ENCODE measurements at places on chromosomes 2 and 18. TPM values are rescaled to one million over a fixed set of nuclear protein-coding genes. Genes with fewer than 3 reads are reported as not detected.

The CXCR1 gene
- polyA plus RNA-seq, result not detected

The RESP18 gene
- polyA plus RNA-seq, result not detected

The CKAP2L gene
- 9.0 TPM for polyA plus RNA-seq

The SPATA3 gene
- polyA plus RNA-seq, result not detected

The FNDC4 gene
- polyA plus RNA-seq, result 18.2 TPM

The GCG gene
- polyA plus RNA-seq, result not detected

The STAT4 gene
- 1.9 TPM for polyA plus RNA-seq

The CNDP1 gene
- not detected for polyA plus RNA-seq

The RNF152 gene
- polyA plus RNA-seq, result 2.3 TPM

The CCDC148 gene
- 0.51 TPM for polyA plus RNA-seq

The UBXN4 gene
- 193 TPM for polyA plus RNA-seq

The SCYGR4 gene
- not detected for polyA plus RNA-seq

The TNFAIP6 gene
- polyA plus RNA-seq, result 10.2 TPM

DNA sequence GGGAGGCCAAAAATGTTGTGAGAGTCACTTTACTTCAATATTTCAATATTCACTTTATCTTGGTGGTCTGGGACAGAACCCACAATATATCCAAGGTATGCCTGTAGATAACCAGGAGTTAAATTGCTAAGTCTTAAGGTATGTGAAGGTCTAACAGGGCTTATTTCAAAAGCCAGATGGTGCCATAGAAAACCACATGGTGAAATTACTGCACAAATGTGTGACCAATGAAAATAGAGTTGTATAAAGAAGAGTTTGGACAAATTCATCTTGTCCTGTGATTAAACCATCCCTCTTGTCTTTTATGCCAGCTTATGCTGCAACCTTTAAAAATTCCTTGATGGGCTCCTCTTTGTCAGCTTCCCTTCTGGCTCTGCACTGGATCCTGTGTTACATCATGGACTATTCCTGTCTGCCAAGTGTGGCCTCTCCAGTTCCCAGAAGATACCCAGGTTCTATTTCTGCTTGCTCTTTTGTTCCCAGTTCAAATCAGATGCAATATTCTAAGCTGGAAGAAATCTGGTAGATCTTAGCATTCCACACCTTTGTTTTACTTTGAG, 46.8 kb downstream of the ANTXR1 start:
- peak; percentile 55 for DNase-seq

DNA sequence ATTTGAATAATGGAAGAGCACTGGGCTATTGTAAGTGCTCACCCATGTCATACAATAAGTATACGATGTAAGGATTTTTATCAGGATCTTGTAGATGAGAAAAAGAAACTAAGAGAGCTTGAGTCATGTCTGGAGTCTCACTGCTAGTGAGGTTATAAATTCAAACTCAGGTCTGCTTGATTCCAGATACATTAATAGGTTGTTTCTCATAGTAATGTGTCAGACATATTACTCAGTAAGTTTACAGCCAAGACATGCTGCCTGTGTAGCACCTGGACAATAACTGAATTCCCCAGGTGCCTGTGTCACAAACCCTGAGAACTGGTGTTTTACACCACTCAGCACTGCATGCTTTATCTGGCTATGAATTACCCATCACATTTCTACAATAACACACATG, 216.9 kb upstream of the LRP1B start:
- DNase-seq, result no peak

GRCh38 chr2:157172866-157173578, 84.5 kb upstream of the GALNT5 start:
- peak; percentile 46 for DNase-seq

DNA sequence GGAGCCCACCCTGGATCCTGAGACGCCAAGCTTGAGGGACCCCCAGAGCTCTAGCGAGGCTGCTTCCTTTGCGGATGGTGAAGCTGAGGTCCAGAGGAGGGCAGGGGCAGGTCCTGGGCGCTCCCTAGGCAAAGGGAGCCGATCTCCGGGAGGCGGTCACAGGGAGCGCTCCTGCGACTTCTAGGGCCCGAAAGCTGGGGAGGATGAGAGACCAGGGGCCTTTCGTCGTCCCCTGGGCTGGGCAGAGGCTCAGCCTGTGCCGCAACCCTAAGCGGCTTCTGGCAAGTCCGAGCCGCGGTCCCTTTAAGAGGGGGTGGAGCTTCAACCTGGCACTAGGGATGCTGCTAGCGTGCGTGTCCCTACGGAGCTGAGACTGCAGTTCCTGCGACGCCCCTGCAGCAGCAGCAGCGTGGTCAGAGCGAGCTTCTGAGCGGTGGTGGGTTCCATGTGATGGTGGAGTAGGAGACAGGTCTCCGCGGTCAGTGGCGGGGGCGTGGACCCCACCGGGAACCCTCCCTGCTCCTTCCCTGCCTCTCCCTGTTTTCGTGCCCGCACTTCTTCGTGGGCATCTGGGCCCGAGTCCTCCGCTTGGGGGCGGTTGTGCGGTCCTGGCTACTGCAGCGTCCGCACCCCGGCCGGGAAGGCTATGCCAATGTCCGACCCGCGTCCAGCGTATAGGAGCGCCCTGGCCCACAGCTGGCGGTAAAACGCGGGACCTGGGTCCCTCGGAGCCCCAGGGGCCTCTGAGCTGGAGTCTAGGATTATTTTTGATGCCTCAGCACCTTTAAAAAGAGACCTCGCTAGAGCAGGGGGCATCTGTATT, 154.6 kb downstream of the CCDC74A start:
- peak; percentile 90 for DNase-seq

DNA sequence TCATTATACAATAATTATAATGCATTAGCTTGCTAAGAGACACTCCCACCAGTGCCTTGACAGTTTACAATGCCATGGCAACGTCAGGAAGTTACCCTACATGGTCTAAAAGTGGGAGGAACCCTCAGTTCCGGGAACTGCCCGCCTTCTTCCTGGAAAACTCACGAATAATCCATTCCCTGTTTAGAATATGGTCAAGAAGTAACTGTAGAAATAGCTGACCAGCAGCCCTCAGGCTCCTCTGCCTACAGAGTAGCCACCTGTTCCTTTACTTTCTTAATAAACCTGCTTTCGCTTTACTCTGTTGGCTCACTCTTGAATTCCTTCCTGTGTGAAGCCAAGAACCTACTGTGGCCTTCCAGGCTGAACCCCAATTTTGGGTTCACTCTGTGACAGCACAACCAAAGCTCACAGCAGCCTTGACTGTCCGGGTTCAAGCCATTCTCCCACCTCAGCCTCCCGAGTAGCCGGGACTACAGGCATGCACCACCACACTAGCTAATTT, 20.0 kb upstream of the PTPN2 start:
- no peak for DNase-seq

GRCh38 chr18:53944721-53945120, 279.7 kb downstream of the MBD2 start:
- no peak for DNase-seq

DNA sequence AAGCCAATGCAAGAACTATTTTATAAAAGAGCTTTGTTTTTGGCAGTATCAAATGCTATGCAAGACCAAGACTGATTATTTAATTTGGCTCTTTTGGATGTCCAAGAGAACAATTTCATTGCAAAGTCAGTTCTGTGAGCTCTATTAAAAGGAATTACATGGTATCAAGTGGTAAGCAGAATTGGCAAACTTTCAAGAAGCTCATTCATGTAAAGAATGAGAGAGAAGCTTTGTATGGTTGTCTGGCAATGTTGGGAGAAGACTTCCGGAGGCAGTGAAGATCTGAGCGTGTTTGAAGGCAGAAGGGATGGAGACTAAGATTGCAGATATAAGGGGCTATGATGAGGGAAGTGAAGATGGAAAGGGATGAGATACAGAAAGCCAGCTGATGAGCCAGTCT, 49.6 kb downstream of the CPS1 start:
- no peak for DNase-seq

DNA sequence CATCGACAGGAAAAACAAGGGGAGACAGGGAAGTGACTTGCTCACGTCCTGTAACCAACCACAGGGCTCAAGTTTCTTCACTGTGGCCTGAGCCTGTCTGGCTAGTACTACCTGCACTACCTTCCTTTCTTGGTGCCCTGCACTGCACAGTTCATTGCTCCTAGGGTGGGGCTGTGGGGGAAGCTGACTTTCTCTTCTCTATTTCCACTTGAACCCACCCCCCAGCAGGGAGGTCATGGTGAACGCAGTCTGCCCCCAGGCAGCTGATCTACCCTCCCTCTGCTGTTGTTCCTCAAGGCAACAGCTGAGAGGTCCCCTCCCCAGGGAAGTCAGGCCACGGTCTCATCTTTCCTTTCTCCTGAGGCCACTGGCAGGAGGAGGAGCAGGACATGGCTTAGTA, 532.1 kb downstream of the SOX11 start:
- DNase-seq, result no peak

DNA sequence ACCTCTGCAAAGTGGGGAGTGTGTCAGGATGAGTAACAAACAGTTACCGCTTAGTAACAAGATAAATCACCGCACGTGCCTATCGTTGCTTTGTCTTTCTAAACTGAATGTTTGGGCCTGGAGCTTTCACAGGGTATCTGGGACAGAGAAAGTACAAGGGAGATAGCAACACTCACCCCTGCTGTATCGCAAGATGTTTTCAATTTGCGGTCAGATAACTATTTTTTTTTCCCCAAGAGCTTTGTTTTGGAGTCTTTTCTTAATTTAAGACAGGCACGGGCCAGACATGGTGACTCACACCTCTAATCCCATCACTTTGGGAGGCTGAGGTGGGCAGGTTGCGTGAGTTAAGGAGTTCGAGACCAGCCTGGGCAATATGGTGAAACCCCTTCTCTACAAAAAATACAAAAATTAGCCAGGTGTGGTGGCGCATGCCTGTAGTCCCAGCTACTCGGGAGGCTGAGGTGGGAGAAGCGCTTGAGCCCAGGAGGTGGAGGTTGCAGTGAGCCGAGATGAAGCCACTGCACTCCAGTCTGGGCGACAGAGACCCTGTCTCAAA, 146.6 kb downstream of the GBX2 start:
- DNase-seq, result no peak

GRCh38 chr2:60849187-60849586, 32.2 kb upstream of the REL start:
- DNase-seq, result peak; percentile 46

DNA sequence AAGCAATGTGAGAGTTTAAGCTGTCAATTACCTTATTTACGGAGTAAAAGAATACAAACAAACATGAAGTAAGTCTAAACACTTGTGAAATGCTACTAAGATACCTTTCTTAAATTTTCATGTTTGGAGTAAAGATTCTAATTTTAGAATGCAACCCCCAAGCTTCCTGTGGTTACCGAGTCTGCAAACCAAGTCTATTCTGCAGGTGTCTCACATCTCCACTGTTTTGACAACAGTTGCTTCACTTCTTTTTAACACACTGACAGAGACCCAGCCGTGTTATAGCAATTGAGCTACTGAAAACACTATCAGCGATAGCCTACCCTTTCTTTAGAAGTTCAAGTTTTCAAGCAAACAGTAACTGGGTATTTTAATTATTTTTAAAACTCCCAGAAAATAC, 608.3 kb downstream of the ERBB4 start:
- no peak for DNase-seq

DNA sequence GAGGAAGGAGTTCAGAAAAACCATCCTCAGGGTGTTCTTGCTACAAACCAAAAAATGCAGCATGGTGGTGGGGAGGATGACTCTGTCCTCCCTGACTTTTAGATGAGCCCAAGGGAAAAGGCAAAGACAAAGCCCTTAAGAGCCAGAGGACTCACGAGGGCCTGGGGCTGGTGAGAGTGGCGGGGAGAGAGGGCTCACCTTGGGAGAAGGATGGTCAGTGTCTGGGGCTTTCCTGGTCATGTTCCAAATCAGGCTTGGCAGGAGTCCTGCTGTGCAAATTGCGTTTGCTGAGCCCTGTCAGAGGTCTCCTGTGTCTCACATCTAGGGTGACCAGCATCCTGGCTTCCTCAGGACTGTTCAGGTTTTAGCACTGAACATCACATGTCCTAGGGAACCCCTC, 4.7 kb downstream of the UGT1A1 start:
- peak; percentile 6 for DNase-seq

DNA sequence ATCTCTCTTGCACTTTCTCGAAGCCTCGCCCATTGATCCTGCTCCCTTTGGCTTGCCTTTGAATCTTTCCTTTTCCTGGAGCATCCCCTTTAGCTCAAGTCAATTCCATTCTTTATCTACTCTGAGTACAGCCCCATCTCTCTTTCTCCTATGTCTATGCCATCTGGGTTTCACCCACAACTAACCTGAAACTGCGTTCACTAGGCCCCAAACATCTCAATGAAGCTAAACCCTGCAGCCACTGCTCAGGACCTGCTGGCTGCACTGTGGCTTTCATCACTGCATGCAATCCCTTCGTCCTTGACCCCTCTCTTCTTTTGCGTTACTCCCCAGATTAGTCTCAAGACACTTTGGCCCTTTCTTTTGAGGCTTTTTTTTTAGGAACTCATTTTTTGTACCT, 81.6 kb upstream of the CYRIA start:
- no peak for DNase-seq

DNA sequence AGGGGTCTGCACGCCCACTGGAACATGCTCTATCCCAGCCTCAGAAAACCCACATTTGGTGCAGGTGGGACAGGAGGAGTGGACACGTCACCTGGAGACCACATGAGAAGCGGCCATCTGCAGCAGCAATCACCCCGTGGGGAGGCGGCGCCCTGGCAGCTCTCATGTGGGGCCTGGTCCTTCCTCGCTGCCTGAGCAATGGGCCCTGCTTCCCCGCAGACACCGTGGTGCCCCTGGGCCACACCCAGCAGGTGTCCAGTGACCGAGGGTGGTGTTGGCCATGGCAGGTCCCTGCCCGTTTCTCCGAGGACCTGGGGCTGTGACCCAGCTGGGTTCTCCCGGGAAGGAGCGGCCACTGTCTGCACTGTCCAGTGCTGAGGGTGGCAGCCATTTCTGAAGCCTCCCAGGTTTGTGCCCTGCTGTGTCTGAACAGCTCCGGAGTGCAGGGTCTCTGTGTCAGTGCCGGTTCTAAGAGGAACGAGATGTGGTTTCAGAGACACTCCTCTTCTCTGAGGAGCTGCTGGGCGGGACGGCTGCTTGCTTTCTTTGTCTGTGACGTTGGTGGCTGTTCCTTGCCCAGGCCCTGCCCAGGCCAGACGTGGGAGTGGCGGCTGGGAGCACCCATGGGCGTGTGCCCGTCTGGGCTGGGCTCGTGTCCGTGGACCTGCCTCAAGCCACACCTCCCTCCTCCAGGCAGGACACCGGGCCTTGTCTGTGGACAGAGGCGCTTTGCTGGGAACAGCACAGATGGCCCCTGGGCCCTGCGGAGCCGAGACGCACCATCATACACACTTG, 44.8 kb downstream of the NFATC1 start:
- DNase-seq, result no peak

DNA sequence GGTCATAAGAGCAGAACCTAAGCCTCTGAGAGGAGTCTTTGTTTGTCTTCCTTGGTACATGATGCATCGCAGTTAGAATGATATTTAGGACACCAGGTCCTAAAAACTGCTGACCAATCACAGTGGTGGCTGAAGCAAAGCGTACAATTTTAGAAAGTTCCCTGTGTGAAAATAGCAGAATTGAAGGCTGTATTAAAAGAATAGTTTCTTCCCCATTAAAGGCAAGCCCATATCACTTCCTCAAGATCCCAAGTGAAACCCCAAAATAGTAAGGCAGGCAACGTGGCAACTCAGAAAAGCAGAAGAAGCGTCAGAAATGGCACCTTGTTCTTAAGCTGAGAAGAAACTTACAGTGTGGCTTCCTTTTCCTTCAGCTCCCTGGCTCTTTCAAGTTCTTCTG, 154.8 kb upstream of the PGAP1 start:
- no peak for DNase-seq

- DNase-seq, result no peak
These were observed 156.4 kb upstream of the PXDN start for GRCh38 chr2:1900732-1901131.

Measured in GM23248 (cell line).